ENCODE measurements at places on chromosomes 16 and 17.

GRCh38 chr16:4275861-4276260 is 3.0 kb upstream of the TFAP4 start:
- DNase-seq = no peak

DNA sequence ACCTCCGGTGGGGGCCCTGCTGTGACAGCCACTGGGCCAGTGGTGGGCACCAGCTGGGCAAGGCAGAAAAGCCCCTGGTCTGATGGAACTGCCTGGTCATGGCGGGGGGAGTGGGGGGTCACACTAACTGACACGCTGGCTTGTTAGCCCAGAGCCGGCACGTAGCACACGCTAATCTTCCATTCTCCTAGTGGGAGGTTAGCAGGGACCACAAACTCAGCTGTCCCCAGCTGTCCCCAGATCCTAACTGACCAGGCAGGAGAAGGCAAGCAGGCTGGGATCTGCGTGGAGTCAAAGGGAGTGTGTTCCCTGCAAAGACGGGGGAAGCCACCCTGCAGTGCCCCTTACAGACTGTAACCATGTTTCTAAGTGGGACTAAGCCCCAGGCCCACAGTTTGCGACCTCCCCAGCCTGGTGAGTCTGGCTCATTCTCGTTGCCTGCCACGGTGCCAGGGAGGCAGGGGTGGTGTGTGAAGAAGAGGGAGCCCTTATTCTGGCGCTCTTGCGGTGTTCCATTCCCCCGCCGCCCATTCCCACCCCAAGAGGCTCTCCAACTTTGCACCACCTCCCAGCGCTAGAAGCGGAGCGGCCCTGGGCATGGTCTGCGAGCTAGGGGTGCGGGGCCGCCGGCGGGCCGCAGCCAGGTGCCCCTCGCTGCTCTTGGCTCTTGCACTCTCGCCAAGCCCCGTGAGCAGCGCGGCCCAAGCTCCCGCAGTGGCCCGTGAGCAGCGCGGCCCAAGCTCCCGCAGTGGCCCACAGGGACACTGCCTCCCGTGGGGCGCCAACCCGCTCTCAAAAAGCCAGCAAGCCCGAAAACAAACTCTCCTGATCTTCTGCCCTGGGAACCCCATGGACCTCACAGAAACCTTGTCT is 12.1 kb upstream of the ZNF423 start:
- no peak for DNase-seq

DNA sequence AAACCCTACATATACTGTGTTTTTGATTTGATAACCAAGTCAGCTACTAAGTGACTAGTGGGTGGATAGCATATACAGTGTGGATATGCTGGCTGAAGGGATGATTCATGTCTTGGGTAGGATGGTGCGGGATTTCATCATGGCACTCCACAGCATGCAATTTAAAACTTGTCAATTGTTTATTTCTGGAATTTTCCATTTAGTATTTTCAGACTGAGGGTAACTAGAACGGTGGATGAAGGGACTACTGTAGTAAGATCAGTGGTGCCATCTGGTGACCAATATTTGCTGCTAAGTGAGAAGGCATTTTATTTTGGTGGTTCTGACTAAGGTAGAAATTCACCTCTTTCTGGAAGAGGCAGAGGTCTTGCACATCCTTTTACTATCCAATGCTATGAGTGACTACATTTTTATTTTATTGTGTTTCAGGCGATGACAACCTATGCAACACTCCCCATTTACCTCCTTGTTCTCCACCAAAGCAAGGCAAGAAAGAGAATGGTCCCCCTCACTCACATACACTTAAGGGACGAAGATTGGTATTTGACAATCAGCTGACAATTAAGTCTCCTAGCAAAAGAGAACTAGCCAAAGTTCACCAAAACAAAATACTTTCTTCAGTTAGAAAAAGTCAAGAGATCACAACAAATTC is 3.1 kb downstream of the CDC6 start:
- peak; percentile 85 for DNase-seq

DNA sequence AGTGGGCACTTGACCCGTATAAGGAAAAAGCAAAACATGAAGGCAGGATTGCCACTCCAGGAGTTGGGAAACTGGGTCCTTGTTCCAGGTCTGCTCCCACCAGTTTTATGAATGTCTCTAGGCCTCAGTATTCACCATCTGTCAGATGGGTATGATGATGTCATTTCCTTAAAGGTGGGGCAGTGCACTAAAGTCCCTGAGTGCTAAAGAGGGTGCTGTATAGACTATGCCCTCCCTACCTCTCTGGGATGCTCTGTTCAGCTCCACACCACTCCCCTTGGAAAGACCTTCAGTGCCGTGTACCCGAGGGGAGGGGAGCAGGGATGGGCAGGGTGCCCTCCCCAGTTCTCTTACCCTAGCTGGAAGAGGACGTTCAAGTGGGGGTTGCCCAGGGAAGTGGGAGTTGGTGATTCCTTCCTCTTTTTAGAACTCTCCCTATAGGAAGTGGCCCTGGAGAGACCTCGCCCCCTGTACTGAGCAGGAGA is 2.2 kb downstream of the LASP1 start:
- no peak for DNase-seq

DNA sequence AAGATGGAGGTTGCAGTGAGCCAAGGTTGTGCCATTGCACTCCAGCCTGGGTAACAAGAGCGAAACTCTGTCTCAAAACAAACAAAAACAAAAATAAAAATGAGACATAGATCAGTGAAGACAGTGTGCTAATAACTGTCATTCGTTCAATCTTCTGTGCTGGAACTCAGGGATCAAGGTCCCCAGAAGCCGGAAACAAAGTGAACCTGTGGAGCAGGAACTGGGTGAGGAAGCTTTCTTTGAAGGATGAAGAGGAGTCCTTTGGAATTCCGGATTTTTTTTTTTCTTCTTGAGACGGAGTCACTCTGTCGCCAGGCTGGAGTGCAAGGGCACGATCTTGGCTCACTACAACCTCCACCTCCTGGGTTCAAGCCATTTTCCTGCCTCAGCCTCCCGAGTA is 2.1 kb upstream of the SLC2A4 start:
- DNase-seq = no peak

DNA sequence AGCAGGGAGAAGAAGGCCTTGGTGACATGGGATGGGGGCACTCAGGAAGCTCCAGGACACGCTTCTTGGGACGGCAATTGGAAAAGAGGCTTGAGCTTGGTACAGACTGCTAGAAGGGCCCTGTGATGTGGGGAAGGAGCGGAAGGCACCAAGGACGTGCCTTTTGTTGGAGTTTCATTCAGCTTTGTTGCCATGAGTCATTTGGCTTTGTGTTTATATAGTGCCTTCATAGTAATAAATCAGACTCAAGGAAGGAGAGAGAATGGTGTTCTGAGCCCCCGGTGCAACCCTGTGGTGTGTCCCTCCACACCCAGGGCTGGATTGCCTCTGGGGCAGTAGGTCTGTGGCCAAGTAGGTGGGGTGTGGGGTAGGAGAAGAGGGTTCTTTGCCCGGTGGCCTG is 7.4 kb upstream of the TBX4 start:
- DNase-seq = peak; percentile 69

DNA sequence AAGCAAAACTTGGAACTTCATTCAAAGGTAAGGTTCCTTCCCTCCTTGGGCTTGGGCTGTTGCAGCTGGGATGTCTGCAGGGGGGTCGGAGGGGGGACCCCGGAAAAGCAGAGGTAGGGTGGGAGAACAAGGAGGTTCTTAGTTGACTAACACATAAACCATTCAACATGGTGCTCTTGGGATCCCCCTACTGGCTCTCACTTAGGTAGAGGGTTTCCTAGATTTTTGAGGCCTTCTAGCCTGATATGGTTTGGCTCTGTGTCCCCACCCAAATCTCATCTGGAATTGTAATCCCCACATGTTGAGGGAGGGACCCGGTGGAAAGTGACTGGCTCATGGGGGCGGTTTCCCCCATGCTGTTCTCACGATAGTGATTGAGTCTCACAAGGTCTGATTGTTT is 93.9 kb downstream of the RGS9 start:
- DNase-seq = no peak

GRCh38 chr17:49741009-49741691 is 22.8 kb downstream of the FAM117A start:
- no peak for DNase-seq

- DNase-seq = peak; percentile 13
Observed at GRCh38 chr16:46736695-46737094, 11.4 kb downstream of the MYLK3 start.

DNA sequence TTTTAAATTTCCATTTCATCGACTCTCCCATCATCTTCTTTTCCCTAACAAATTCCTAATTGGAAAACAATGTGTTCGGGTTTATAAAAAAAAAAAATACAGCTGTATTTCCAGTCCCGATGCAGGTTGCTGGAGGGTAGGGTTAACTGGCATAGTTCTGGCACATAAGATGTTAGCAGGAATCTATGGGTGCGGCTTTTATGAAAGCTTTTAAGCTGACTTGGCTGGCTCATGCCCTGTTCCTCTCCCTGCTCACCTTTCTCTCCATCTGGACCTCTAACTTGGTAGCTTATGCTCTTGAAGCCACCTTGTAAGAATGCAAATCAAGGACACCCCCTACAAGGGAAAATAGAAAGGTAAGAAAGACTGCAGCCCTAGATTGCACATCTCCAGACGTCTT is 33.2 kb upstream of the KCNJ2 start:
- no peak for DNase-seq

DNA sequence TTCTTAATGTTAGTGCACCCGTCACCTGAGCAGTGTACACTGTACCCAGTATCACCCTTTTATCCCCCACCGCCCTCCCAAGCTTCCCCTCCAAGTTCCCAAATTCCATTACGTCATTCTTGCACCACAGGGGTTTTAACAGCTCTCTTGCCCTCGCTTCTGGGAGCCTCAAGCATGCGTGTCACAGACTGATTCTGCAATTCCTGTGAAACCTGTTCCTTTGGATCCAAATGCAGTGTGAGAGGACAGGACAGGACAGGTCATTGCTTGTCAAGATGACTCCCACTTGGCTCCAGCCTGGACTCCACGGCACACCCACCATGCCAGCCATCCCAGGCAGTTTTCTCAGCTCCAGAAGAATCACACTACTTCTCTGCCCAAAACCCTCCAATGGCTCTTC is 44.1 kb downstream of the CYB5D2 start:
- DNase-seq = no peak

DNA sequence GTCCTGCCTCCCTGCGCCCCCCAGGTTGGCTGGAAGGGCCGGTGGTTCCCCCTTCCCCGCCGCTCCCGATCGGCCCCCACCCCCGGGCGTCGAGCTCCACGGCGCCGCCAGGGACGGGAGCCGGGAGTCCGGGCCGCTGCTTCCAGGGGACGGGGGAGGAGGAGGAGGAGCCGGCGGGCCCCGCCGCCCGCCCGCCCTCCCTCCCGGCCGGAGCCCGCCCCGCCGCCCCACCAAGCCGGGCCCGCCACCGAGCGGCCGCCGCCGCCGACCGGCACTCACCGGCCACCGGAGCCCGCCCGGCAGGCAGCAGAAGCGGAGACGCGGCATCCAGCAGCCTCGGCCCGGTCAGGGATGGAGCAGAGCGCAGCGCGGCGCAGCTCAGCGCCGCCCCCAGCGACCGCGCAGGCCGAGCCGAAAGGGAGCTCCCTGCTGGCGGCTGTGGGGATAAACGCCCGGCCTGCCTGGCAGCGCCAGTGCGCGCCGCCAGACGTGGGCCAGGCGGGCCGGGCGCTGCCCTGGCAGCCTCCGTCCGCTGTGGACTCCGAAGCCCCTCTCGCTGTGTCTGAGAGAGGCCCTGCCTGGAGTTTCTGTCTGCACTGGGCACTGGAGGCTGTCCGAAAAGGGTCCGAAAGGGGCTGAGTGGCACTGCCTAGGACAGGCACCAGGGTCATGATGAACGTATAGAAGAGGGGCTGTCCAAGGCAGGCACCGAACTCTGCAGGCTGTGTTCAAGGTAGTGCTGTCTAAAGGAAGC is at the start of gene MYO18A:
MYO18A (minus strand) TSS at position 365 of the 754 bp plus-strand sequence. CDS start 13,458 bp downstream, outside the sequence.
- DNase-seq = peak; percentile 79

GRCh38 chr17:28896884-28897768 is at the start of gene FLOT2:
Gene FLOT2, minus strand, starts transcription at chr17:28897733. Its CDS starts 159 bp downstream, at chr17:28897574.
- DNase-seq = peak; percentile 53

GRCh38 chr17:57463103-57463885 is 207.0 kb downstream of the MSI2 start:
- peak; percentile 91 for DNase-seq

- DNase-seq = peak; percentile 84
Observed at GRCh38 chr17:8029121-8029520, 9.7 kb upstream of the ALOX15B start.

DNA sequence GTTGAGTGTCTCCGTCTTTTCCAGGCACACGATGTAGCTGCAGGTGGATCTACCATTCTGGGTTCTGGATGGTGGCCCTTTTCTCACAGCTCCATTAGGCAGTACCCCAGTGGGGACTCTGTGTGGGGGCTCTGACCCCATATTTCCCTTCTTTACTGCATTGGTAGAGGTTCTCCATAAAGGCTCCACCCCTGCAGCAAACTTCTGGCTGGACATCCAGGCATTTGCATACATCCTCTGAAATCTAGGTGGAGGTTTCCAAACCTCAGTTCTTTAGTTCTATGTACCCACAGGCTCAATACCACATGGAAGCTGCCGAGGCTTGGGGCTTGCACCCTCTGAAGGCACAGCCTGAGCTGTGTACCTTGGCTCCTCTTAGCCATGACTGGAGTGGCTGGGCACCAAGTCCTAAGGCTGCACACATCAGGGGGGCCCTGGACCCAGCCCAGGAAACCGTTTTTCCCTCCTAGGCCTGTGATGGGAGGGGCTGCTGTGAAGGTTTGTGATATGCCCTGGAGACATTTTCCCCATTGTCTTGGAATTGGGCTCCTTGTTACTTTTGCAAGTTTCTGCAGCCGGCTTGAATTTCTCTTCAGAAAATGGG is 14.0 kb downstream of the ABCC1 start:
- no peak for DNase-seq

GRCh38 chr17:20280851-20281250 is 186.5 kb downstream of the LGALS9B start:
- DNase-seq = no peak

DNA sequence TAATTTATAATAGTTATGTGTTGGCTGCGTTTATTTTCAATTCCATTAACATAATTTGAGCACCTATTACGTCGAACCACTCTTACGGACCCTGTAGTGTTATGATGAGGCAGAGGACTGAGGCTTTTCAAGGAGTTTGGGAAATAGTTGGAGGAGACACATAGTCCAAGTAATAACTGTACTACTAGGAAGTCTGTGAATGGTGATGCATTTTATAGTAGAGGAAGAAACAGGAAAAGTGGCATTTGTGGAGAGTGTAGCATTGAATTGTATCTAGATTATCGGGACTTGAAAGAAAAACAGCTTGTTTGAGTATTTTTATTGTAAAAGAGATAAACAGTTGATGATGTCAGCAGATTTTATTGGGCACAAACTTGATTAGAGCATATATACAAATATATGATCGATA is 1.7 kb downstream of the NFATC3 start:
- DNase-seq = peak; percentile 32

DNA sequence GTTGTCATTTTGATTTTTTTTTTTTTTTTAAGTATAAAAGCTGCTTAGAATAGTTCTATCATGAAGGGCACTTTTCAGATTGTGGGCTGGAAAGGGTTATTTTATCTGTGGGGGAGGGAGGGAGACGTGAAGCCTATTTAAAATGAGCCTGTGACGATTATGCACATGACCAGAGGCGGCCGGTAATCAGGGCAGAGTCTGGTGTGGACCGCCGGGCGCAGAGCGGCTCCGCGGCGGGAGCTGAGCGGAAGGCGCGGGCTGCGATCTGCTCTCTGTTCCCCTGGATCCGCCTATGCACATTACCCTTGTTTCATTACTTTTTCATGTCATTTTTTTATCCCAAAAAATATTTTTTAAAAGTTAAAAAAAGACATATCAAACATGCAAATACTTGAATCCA is 23.5 kb downstream of the TMC6 start:
- no peak for DNase-seq
